NCI-H187 treated with DMSO at 0.1 percent for 48 hours (cell line): ENCODE measurements at places on chromosomes 12 and 14.
A peak's percentile ranks its signal among the peaks of the same experiment; 100 is the strongest.

- DNase-seq, result no peak
Measured at GRCh38 chr14:65554837-65555236, 142.3 kb downstream of the FUT8 start.

- no peak for DNase-seq
Measured at GRCh38 chr12:45406988-45407850, 191.3 kb downstream of the ANO6 start.

DNA sequence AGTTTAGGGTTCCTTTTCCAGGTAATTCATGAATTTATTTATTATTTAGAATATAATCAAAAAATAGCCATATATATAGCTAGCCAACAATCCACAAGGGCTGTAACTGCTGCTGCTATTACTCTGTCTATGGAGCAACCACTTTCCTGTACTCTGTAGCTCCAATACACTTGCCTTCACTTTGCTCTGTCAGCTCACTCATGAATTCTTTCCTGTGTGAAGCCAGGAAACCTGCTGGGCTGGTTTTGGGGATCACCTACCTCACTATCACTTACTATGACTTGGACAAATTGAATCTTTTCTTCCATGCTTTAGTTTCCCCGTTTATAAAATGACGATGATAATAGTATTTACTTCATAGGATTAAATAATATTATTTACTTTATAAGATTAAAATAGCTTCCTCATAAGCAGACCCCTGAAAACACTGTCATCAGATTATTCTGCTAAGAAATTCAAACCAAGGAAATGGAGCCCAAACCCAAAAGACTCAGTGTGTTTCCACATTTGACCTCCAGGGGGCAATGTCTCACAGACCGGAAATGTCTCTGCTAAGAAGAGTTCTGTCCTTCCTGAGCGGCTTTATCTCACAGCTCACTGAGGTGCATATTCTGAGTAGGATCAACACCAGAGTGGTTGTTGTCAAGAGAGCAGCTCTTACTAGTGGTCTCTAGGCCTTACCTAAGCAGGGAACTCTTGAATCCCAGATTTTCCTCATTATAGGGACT lies 457.1 kb downstream of the DAD1 start:
- DNase-seq, result no peak

DNA sequence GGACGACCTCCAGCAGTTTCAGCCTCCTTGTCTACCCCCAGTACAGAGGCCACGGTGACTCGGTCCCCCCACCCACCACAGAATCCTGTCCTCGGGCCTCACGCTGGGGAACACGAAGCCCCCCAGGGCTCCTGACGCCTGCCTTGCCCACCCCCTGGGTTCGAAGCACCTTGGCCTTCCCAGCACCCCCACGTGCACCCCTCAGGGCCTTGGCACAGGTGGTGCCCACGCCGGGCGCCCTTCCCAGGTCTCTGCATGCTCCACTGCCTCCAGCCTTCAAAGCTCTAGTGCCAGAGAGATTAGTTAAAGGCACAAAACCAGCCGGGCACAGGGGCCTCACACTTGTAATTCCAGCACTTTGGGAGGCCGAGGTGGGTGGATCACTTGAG lies 61.8 kb downstream of the NOC4L start:
- DNase-seq, result no peak

- DNase-seq, result no peak
Measured at GRCh38 chr12:89276860-89277259, 75.4 kb downstream of the DUSP6 start.

DNA sequence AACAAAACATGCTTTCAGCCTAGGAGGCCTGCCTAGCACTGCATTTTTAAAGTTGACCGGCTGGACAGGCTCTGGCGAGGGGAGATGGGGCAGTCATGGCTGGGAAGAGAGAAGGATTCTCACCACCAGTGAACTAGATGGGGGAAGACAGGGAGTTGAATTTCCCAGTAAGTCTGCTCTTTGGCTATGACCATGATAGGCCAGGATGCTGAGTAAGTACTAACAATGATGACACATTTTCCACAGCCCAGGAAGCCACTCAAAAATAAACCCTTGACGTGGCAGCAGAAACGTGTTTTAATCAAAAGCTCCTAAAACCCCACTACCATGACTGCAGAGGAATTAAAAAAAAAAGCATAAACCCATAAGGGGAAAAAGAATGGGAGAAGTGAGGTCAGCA lies 19.0 kb downstream of the KCTD10 start:
- DNase-seq, result no peak

GRCh38 chr12:72209086-72209485 lies 63.1 kb upstream of the TRHDE start:
- DNase-seq, result no peak

DNA sequence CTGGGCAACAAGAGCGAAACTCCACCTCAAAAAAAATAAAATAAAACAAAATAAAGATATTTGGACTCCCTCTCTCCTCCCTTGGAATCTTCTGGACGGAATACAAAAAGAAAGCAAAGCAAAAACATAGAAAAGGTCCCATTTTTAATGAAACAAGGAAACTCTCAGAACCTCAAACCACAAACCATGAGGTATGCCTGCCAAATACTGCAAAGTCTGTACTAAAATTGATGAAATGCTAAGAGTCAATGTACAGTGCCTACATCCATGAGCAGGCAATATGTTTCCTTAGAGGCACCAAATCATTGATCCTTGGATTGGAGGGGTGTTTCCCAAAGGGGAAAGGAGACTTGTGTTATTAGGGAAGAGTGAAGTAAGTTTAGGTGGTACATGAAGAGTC lies 8.2 kb upstream of the RPS6KA5 start:
- no peak for DNase-seq

DNA sequence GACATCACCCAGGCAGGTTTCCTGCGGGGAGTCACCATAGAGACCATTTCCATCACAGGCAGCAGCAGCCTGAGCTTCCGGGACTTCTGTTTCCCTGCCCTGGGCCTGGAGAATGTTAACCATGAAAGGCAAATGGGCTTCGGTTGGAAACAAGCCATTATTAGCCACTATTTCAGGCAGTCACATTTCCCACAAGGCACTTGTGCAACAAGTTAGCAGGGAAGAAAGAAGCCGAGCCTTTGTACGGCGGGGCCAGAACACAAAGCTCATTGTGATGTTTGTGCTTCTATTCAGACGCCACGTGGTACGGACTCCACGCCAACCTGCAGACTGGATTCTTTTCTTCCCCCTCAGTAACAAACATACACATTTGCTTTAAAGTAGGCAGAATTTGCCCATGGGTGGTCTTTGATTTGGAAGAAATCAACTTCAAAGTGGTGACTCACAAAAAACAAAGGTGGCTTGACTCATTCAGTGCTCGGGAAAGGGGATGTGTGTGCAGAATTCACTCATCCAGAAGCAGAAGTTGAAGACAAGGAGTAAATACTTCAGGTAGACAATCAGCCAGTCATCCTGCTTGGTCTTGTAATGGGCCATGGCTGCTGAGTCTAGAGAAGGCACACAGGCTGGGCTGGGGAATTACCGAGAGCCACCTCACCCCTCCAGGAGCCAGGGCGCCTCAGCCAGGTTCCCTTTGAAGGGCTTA lies 154.2 kb upstream of the PRMT8 start:
- DNase-seq, result no peak

DNA sequence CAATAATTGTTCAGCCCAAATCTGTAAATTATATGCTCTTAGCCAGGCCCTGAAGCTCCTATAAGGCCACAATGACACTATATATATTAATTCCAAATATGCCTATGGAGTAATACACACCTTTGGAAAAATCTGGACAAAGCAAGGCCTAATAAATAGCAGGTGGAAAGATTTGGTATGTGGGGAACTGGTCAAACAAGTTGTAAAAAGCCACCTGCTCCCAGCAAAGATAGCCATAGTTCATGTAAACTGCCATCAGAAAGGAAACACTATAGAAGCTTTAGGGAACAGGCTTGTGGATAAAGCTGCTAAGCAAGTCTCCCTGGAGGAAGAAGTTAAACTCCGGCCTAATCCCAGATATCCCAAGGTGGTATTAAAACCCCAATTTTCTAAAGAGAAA lies 29.7 kb downstream of the PRMT8 start:
- DNase-seq, result no peak

- DNase-seq, result peak; percentile 84
Measured at GRCh38 chr14:90731487-90731886, 84.7 kb downstream of the TTC7B start.

- DNase-seq, result no peak
Measured at GRCh38 chr12:116339062-116339461, 61.6 kb upstream of the MED13L start.
